Stimulated activated CD8-positive, alpha-beta memory T cell treated with anti-CD3 and anti-CD28 coated beads, Interleukin-4, amount 100 ng/mL, for 4 hours (primary cell): ENCODE measurements at places on chromosomes 13 and 19.

- DNase-seq: no peak
Observed at GRCh38 chr13:75305059-75305458, 176.9 kb downstream of the TBC1D4 start.

- no peak for DNase-seq
Observed at GRCh38 chr19:15265850-15266248, 33.6 kb upstream of the EPHX3 start.

GRCh38 chr13:106090001-106090400, 445.5 kb downstream of the EFNB2 start:
- no peak for DNase-seq

DNA sequence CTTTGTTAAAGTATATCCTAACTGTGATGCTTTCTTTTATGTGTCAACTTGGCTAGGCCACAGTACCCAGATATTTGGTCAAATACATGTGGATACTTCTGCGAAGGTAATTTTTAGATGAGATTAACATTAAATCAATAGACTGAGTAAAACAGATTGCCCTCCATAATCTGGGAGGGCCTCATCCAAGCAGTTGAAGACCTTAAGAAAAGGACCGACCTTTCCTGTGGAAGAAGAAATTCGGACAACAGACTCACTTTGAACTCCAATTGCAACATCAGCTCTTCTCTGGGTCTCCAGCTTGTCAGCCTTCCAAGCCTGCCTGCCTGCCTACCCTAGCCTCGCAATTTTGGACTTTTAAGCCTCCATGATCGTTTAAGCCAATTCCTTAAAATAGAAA, 57.9 kb upstream of the DOCK9 start:
- no peak for DNase-seq

DNA sequence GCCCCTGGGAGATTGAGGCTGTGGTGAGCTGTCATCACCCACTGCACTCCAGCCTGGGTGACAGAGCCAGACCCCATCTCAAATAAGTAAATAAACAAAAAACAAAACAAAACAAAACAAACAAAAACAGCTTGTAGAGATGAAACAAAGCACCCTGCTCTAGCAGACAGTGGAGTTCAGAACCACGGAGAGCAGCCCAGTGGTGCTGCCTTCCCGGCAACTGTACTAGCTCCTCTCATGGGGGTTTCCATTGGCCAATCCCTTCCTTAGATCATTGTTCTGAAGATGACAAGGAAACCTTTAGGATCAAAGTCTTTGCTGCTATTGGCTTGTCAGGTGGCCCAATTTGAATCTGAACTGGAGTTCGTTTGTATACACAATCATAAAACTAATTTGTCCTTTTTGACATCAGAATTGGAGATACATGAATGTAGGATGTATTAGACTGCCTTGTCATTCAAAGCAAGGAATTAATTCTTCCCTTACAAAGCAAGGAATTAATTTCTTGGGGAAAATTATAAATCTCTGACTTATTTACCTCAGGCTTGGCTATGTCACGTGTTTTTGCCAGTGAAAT, 19.7 kb upstream of the SYCN start:
- DNase-seq: no peak

GRCh38 chr19:40718774-40719391, 2.0 kb downstream of the ITPKC start:
- no peak for DNase-seq

DNA sequence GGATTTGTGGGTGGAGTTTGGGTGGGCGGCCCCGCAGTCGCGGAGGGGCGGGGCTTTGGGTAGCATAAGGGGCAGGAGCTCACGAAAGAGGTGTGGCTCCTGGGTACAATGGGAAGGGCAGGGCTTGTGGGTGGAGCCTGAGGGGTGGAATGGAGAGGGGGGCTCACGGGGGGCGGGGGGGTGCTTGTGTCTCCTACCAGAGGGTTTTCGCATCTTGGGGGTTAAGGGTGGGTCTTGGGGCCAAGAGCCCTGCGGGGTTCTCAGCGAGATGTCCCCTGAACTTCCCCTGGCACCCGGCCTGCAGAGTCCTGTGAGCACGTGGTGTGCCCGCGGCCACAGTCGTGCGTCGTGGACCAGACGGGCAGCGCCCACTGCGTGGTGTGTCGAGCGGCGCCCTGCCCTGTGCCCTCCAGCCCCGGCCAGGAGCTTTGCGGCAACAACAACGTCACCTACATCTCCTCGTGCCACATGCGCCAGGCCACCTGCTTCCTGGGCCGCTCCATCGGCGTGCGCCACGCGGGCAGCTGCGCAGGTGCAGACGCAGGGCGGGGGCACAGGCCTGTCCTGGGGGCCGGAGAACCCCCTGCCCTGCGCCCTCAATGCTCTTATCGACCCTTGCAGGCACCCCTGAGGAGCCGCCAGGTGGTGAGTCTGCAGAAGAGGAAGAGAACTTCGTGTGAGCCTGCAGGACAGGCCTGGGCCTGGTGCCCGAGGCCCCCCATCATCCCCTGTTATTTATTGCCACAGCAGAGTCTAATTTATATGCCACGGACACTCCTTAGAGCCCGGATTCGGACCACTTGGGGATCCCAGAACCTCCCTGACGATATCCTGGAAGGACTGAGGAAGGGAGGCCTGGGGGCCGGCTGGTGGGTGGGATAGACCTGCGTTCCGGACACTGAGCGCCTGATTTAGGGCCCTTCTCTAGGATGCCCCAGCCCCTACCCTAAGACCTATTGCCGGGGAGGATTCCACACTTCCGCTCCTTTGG, 5.1 kb downstream of the FSTL3 start:
- no peak for DNase-seq

DNA sequence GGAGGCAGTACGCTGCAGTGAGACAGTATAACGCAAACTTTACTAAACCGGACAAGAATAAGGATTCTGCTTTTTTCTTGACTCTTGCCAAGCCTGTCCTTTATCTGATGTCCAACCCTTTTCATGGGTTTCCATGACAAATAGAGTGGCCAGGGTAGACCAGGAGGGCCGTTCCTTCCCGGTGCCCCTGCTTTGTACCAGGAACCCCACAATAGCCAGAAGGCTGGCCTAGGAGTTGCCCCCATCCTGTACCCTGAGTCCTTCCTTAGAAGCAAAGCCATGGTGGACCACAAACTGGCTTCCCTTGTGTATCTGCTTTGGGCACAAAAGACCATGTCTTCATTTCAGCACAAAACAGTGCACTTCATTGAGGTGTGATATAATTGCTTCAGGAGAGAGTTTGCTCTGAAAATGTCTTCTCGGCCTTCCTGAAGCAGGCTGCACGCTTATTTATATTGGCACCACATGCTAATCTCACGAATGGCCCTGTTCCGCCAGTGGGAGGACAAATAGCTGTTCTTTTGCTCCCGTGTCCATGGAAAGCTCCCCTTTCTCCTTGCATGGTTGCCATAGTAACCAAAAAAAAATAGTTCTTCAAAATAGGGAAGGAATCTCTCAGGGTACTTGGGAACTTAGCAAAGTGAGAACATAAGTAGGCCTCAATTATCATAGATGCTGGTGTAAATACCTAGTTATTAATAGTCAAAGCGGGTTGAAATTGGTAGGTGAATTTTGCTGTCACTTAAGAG, 222.1 kb downstream of the ZIC5 start:
- DNase-seq: no peak

DNA sequence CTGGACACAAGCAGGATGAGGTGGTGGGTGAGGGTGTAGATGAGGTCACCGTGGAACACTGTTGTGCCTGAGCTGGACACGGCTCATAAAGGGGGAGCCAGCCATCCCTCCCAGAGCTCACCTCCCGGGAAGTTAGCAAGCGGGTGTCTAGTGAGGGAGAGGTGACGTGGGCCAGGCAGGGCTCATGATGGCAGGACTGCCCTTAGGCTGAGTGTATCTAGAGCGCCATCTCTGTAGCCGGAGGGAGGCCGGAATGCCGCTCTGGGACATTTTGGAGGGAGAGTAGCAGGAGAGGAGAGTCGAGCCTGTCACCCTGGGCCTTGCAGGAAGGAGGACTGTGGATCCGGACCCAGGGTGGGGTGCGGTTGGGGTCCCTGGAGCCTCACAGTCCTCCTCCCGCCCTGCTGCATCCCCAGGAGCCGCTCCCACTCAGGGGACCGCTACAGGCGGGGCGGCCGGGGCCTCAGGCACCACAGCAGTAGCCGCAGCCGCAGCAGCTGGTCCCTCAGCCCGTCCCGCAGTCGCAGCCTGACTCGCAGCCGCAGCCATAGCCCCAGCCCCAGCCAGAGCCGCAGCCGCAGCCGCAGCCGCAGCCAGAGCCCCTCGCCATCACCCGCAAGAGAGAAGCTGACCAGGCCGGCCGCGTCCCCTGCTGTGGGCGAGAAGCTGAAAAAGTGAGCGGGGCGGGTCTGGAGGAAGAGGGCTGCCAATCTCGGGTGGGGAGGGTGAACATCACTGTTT, 9.2 kb downstream of the ZNF296 start:
- DNase-seq: no peak

- DNase-seq: no peak
Observed at GRCh38 chr13:67557642-67558241, 327.6 kb upstream of the PCDH9 start.
